NCI-H460 (cell line): ENCODE measurements at places on chromosomes 5 and 9.

- DNase-seq = no peak
Observed at GRCh38 chr5:169213479-169213878, 87.5 kb downstream of the SLIT3 start.

GRCh38 chr9:12684974-12685373 lies 8.2 kb upstream of the TYRP1 start:
- no peak for DNase-seq

DNA sequence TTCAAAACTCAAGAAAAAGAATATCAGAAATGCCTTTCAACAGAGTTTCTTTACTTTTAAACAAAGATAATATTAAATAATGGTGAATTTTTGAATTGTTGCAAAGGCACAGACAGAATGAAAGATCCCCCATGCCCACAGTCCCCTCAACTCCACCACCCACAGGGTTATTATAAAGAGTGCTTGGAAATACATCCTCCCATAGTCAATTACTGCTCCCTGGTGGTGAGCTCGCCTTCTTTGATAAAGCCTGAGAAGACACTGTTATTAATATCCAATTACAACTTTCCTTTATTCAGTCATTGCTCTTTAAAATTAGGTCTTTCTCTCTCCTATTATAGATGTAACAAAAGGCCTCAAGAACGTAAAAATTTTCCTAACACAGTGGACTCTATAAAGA lies 490.2 kb upstream of the RORB start:
- no peak for DNase-seq

DNA sequence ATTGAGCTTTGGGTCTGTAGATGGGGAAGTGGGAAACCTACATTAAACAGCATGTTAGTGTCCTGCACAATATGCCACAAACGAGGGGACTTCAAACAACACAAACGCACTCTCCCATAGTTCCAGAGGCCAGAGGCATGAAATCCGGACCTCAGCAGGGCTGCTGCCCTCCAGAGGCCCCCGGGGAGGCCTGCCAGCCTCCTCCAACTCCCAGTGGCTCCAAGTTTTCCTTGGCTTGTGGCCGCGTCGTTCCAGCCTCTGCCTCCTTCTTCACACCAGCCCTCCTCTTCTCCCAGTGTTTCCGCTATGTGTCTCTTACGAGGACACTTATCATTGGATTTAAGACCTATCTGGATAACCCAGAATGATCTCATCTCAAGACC lies 13.3 kb upstream of the COL5A1 start:
- no peak for DNase-seq
